Stimulated activated CD8-positive, alpha-beta memory T cell treated with anti-CD3 and anti-CD28 coated beads, Interleukin-7, amount 100 ng/mL, for 4 hours (primary cell): ENCODE measurements at places on chromosomes 3 and 15.

- no peak for DNase-seq
Measured at GRCh38 chr3:179174316-179174715, 26.2 kb downstream of the PIK3CA start.

GRCh38 chr3:12914088-12914487, 72.7 kb upstream of the RPL32 start:
- DNase-seq, result no peak

DNA sequence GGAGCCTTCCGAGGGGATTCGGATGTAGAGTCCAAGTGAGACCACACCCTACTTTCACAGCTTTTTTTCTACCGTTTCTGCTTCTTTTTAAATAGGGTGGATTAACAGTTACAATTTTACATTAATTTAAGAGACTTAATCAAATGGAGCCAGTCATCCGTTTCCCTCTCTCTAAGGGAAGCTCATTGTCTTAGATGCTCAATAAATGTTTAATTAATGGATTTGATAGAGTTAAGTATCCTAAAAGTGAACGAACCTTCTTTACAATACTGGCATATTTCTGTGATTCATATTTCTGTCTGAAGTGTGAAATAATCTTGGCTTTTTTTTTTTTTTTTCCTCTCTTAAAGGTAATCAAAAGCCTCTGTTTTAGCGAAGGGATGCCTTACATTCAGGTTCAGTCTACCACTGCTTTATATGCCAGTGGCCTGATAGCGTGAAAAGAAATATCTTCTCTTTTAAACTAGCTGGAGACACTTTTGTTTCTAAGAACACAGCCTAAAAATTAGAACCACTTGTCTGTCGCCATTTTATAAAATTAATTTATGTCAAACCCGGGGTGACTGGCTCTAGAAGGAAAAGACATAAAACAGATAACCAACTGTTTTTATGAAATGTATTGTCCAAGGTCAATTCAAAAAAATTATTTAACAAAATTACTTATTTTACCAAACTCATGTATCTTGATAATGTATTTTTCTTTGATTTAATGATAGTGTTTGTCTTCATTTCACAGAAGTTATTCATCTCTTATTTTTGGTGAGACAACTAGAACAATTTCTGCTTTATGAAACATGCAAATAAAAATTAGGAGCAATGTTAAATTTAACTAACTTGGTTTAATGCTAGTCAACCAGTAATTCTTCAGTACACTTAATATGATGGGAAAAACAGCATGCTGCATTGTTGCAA, 2.5 kb upstream of the CTNNB1 start:
- DNase-seq, result no peak

DNA sequence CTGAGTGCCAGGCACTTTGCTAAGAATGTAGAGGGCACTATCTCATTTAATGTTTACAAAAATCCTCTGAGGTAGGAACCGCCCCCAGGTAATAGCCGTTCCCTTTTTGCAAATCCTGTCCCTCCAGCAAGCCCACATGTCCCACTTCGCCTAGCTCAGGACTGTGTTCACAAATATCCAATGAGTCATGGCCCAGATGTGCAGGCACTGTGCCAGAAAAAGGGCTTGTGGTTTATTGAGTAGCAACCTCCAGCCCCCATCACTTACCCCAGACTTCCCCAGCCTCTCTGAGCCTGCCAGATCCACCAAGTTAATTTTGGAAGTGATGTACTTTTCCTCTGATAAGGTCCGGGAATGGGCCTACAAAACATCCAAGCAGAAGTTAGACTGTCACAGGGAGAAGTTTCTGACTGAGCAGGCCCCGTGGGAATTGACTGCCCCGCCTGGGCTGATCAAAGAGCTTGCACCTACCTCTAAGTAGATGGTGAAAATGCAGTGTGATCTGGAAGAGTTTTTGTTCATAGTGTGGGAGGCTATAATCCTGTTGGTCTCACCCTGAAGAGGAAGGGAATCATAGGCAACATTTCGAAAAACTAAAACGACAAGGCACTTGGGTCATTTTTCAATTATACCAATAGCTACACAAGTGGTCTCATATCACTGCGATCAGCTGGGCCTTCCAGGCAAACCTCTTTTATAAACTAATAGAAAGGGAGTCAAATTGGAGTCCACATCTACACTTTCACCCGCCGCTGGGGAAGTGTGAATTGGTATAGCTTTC, 15.7 kb downstream of the KIF9 start:
- DNase-seq, result no peak

- no peak for DNase-seq
Measured at GRCh38 chr15:44909423-44909822, 47.1 kb upstream of the TERB2 start.

- DNase-seq, result no peak
Measured at GRCh38 chr3:111939873-111940272, 39.0 kb upstream of the ABHD10 start.

DNA sequence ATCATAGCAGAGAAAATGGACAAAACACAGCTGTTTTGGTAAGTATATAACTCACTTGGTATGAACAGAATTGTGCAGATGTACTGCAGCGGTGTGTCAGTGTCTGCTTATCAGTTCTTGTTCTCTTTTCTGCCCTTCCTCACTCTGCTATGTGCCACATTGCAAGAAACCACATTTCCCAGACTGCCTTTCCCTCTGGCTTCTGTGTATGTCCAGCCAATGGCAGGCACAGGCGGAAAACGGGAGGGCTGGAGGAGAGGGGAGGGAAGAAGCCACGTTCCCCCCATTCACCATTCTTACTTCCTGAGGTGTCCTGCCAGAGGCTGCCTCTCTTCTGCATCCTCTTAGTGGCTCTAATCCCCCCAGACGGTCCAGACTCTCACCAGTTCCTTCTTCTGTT, 15.4 kb downstream of the HHLA2 start:
- no peak for DNase-seq

DNA sequence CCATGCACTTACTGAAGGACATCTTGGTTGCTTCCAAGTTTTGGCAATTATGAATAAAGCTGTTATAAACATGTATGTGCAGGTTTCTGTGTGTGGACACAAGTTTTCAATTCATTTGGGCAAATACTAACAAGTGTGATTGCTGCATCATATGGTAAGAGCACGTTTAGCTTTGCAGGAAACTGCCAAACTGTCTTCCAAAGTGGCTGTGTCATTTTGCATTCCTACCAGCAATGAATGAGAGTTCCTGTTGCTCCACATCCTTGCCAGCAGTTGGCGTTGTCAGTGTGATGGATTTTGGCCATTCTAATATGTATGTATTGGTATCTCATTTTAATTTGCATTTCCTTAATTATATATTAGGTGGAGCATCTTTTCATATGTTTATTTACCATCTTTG, 280.1 kb downstream of the SV2B start:
- no peak for DNase-seq

DNA sequence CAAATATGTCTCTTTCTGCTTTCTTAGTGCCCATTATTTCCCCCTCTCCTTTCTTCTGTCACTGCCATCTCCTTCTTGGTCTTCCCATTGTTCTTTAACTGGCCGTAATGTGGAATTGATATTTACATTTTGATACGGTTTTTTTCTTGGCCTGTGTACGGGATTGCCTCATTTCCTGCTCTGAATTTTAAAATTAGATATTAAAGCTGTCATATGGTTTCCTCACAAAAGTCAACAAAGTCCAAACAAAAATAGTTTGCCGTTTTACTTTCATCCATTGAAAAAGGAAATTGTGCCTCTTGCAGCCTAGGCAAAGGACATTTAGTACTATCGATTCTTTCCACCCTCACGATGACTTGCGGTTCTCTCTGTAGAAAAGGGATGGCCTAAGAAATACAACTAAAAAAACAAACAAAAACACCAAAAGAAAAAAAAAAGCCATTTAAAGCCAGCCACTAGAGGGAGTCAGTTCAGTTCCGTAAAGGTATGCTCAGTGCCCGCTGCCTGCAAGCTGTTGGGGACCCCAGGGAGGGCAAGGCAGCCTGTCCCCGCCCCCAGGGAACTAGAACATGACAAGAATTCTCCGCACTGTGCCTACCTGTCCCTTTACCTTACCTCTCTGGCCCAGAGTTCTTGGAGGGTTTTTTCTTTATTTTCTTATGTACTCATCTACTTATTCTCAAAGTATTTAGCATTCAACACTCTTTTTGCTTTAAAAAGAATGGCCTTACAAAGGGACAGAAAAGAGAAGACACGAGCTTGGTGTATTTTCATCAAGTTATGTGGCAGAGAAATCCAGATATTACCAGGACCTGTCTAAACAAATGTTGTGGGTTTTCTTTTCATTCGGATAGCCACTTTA, 30.0 kb upstream of the NR2E3 start:
- DNase-seq, result no peak

DNA sequence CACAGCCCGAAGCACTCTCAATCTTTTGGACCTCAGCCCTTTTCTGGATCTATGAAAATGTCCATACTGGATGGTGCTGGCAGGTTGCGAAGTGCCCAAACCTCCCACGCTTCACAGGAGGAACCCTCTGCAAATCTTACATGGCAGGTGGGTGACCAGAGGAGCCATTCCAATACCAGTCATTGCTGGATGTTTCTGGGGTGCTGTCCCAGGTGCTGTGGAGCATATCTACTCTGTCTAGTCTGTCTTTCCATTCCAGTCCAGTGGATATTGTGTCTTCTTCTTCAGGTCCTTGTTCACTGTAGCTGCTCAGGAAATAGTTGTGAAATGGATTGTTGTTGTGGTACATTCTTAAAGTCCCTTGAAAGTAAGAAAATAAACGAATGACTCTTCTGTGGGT, 10.7 kb upstream of the ADIPOQ start:
- DNase-seq, result no peak

DNA sequence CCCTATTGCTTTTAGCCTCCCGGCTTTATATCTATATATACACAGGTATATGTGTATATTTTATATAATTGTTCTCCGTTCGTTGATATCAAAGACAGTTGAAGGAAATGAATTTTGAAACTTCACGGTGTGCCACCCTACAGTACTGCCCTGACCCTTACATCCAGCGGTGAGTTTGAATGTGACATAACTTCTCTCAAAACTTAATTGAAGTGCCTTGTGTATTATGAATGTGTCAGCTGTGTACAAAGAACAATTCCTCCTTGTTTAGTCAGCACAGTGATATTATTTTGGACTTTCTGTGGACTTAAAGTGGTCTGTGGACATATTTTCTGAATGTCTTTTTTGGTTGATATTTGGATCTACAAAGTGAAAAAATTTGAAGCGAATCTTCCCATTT, 220 bp downstream of the TP63 start:
- DNase-seq, result no peak

DNA sequence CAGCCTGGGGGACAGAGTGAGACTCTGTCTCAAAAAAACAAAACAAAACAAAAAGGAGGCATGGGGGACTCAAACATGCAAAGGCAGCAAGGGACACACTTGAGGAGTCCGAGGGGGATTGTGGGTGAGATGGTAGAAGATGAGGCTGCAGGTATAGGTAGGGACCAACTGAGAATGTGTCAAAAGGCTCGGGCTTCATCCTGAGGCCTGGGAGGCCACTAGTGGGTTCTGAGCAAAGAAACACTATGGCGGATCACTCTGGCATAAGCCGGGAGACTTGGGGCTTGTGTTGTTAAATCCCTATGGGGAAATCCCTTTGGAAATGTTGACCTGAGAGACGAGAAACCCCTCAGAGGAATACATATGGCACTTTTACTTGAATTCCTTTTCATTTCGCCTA, 21.2 kb downstream of the ZNF710 start:
- DNase-seq, result no peak

- DNase-seq, result peak; percentile 69
Measured at GRCh38 chr3:188788621-188789081, 383.1 kb upstream of the TPRG1 start.

DNA sequence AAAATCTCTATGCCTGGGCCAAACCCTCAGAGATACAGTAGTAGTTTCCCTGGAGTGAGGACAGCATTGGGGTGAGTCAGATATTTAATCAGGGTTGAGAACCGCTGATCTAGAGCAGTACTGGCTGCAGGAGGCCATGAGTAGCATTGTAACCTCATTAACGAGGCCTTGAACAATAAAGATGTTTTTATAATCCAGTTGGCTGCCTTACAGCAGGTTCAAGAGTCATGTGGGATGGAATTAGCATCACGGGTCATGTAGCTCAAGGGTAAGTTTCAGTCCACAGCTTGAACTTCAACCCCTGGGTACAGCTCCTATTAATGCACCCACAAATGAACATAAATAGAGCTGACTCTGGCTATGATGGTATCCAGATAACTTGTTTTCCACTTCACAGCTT, 5.1 kb downstream of the HPS3 start:
- no peak for DNase-seq

GRCh38 chr3:79154865-79155264, 612.9 kb downstream of the ROBO1 start:
- no peak for DNase-seq

- no peak for DNase-seq
Measured at GRCh38 chr3:129481766-129482332, 41.8 kb downstream of the IFT122 start.

DNA sequence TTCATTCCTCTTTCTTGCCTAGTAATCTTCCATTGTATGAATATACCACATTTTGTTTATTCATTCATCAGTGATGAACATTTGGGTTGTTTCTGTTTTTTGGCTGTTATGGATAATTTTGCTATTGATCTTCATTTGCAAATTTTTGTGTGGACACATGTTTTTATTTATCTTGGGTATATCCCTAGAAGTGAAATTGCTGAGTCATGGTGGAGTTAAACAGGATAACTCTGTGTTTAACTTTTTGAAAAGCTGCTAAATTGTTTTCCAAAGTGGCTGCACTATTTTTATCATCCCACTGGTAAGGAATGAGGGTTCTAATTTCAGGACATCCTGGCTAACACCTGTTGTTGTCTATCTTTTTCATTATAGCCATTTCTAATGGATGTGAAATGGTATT, 74.6 kb upstream of the ARL6 start:
- DNase-seq, result no peak

DNA sequence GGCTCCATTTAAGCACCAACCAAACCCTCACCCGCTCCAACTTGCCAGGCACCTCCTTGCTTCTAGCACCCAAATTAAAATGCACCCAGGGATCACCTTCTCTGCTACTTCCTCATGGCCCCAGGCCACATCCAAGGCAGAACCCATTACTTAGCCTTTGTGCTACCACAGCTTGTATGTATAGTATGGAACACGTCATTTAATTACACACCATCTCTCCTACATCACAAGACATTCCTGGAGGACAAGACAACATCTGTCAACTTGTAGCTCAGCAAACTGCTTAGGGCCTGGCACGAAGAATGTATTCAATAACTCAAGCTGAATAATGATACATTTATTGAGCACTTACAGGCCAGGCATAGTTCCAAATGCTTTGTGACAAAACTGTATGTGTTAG, 23.3 kb downstream of the ZDHHC3 start:
- DNase-seq, result no peak

- no peak for DNase-seq
Measured at GRCh38 chr3:155078711-155079467, 1.2 kb upstream of the MME start.

- no peak for DNase-seq
Measured at GRCh38 chr3:100361897-100362296, 27.3 kb downstream of the NIT2 start.
